ENCODE measurements at places on chromosomes 5 and 9.
A peak's percentile ranks its signal among the peaks of the same experiment; 100 is the strongest.

GRCh38 chr9:91789941-91790340 is 160.1 kb downstream of the ROR2 start:
- no peak for DNase-seq

DNA sequence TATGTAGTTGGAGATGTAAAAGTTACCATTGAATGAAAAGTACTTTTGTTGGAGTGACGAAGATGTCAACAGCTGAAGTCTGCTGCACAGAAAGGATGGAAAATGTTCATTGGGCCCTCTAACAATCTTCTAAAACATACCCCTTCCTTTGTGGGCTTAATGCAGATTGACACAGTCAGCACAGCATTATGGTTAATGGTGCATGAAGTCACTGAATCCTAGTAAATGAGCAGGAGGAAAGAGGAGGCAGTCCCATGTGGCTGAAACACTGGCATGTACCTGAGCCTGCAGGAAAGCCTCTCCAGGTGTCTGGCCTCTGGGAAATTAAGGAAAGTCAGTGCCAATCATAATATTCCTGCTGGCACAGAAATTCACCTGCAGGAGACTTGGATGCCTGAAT is 153.8 kb downstream of the ARL15 start:
- no peak for DNase-seq

DNA sequence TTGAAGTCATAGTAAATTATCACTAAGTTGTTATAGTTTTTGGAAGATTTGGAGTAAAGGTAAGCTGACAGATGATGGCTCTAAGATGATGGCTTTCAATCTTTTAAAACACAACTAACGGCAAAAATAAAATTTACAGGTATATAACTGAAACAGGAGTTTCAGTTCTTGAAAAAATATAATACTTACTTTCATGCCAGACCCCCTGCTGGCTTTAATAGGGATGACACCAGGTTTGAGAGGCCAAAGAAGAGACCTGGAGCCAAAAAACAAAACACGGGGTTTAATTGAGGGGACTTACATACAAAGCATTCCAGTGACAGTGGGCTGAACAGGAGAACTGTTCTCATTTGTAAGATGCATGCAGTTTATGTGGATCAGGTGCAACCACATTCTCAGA is 301.7 kb upstream of the PCSK5 start:
- DNase-seq: no peak

DNA sequence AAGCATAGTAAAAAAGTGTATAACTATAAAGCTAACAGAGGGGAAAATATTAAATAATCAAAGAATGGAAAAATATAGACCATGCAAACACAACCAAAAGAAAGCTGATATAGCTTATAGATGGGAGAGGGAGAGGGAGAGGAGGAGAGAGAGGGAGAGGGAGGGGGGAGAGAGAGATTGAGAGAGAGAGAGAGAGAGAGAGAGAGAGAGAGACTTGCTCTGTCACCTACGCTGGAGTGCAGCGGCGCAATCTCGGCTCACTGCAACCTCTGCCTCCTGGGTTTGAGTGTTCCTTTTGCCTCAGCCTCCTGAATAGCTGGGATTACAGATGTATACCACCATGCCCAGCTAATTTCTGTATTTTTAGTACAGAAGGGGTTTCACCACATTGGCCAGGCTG is 110.6 kb downstream of the RAPGEF6 start:
- DNase-seq: no peak

- no peak for DNase-seq
These were observed 17.4 kb downstream of the WDR31 start for GRCh38 chr9:113322671-113323070.

GRCh38 chr5:157484768-157485167 is 24.8 kb downstream of the NIPAL4 start:
- DNase-seq: peak; percentile 84

GRCh38 chr9:19521205-19521604 is 112.4 kb downstream of the ACER2 start:
- DNase-seq: no peak

DNA sequence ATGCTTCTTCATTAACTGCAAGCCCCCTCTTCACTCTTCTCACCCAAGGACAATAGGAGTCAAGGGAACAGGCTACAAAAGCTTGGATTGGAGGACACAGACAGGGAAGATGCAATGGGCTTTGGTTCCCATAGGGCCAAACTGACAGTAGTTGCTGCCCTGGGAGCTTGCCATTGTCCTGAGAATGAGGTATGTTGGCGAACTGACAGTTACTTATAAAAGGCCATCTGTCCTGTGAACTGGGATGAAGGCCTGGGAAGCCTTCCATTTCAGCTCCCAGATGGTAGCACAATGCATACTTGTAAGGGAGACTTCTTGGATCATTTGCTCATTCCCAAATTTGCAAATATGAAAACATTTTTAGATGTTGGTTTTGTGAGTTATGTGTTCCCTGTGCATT is 88.9 kb downstream of the SNCAIP start:
- DNase-seq: no peak

DNA sequence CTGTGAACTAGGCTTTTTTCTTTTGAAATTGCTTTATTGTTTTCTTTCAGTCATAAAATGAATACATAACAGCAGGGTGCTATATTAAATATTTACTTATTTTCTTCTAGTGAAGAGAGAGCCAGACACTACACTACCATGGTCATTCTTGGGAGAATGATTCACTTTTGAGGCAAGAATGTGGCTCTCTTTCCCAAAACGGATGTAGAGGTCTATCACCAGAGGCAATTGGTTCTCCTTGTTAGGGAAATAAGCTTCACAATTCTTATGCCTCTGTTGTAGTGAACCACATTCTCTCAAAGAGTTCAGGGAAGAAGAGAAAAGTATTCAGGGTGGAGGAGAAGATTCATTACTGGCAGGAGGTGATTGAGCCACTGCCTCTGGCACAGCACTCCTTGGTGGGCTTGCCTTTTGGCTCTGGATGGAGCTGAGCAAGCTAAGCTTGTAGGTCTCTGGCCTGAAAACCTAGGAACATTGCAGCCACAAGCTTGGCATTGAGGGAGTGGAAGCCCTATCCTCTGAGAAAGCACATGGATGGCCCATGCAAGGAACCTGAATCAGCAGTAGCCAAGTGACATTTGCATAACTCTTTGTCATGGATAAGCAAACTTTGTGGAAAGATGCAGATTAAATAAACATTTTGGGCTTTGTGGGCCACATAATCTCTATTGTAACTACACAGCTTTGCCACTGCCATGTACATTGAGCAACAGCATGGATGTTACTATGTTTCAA is 179.0 kb upstream of the TNC start:
- DNase-seq: no peak

DNA sequence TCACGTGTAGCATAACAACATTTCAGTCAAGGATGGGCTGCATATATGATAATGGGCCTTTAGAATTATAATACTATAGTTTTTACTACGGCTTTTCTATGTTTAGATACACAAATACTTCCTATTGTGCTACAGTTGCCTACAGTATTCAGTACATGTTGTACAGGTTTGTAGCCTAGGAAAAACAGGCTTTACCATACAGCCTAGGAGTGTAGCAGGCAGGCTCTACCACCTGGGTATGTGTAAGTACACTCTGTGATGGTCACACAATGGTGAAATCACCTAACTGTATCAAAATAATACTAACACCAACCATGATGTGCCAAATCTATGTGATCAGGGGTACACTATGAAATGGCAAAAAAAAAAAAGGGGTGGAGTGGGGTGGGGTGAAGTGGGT is 372.9 kb downstream of the ARL15 start:
- DNase-seq: no peak

- DNase-seq: no peak
These were observed 40.8 kb downstream of the NNT start for GRCh38 chr5:43643750-43644149.

DNA sequence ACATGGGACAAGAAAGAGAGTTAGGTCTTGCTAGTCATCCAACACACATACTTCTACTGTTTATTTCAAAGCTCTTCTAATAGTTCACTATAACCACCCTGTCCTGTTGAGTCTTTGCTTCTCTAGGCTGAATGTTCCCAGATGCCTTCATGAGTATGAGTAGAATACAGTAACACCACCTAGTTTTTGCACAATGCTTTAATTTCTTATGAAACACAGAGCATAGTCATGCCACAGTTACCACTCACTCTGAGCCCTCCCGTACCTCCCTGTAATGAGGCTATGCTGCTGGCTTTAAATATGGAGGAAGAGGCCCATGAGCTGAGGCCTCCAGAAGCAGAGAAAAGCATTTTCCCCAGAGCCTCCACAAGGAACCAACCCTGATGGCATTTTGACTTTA is 75.0 kb upstream of the SLC1A3 start:
- DNase-seq: peak; percentile 5

DNA sequence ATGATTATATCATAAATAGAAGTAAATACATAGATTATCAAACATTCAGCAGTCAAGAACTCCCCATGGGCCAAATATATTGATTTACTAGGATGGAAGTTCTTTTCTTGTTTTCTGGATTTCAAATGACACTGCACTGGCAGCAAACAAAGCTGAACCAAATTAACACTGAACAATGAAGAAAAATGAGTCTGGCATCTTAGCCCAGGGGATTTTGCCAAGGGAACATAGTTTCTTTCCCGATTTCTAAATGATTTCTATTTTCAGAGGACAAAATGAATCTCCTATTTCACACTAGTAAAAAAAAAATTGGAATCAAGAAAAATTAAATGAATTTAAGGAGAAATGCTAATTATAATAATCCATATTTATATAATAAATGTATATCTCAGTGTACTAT is 116.9 kb upstream of the FAM174A start:
- DNase-seq: no peak

DNA sequence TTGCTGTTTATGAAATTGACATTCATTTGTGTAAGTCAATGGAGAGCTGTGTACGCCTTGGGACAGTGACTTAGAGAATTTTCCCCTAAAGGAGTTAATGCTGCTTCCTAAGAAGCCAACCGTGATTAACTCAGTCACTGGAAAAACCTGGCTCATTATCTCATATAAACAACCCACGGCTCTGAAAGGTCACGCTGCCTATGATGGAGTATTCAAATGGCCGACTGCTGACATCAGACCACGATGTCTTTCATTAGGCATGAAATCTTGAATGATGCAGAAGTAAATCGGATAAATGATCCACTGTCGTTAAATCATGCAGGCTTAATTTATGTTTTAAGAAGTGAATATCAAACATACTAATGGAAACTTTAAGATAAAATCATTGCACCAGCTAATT is 603.7 kb downstream of the RAB3C start:
- no peak for DNase-seq

- no peak for DNase-seq
These were observed 2.6 kb upstream of the SLC28A3 start for GRCh38 chr9:84343111-84343521.
